ENCODE measurements at places on chromosomes 4 and X.

DNA sequence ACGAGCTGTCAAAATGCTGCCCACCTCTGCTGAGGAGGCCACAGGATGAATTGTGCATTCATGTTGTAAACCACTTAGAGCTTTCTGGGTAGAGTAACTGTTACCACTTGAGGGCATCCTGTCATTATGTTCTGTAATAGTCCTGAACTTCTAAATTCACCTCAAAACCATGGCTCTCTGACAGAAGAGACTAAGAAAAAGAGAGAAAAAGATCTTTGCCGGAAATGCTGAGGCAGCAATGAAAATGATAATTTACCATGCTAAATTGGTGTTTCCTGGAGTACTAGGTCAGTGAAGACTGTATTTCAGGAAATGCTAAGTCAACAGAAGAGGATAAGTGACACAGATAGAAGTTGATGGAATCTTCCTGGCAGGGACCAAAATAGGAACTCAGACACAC, 942.3 kb upstream of the SLIT2 start:
- DNase-seq: no peak

- peak; percentile 45 for DNase-seq
These were observed 12.4 kb downstream of the GPAT3 start for GRCh38 chr4:83548151-83548905.

DNA sequence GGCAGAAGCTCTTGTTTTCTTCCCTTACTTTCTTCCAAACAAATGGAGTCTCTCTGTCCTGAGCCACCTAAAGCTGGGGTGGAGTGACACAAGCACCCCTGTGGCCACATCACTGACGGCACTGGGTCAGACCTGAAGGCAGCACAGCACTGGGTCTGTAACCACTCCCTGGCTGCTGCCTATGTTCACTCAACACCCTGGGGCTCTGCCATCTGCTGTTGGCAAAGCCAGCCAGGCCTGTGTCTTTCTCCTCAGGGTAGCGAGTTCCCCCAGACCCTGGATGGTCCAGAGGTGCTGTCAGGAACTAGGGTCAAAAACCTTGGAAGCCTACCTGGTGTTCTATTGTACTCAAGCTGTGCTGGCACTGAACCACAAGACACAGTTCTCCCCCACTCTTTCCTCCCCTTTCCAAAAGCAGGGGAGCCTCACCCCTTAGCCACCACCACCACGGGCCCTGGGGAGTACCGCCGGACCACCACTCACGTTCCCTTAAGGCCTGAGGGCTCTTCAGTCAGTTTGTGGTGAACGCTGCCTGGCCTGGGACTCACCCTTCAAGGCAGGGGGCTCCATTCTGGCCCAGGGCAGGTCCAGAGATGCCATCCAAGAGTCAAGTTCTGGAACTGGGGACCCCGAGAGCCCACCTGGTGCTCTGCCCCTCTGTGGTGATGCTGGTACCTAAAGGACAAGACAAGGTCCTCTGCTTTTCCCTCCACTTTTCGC, 31.5 kb downstream of the TMEM271 start:
- no peak for DNase-seq

DNA sequence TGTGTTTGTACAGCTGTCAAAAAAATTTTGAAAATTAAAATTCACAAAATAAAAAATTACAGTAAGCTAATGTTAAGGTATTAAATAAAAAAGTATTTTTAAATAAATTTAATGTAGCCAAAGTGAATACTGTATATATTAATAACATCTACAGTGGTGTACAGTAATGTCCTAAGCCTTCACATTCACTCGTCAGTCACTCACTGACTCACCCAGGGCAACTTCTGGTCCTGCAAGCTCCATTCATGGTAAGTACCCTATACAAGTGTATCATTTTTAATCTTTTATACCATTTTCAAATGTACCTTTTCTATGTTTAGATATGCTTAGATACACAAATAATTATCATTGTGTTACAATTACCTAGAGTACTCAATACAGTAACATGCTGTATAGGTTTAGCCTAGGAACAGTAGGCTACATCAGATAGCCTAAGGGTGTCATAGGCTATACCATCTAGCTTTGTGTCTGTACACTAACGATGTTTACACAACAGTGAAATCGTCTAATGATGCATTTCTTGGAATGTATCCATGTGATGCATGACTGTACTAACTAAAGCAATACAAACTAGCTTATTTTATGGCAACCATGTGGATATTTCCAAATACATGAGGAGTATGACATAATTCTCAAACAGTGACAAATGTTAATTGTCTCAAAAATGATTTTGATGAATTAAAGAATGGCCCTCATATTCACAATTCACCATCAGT, 13.7 kb downstream of the DDX60 start:
- DNase-seq: no peak

GRCh38 chr4:21628916-21629610, 319.5 kb downstream of the KCNIP4 start:
- DNase-seq: no peak

DNA sequence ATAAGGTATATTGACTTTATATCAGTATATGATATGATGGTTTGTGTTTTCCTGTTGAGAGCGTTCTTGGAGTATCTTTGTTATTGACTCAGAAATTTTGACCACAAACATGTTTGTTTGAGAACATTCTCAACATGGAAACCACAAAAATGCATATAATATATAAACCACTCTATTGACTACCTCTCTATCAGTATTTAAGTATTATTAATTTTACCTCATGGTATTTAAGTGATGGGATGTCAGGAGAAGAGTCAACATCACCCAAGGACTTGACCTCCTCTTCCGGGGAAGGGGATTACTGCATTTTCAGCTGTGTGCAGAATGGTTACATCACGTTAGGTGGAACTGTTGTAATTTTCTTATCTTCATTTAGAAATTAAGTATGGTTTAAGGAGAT, 54.3 kb upstream of the PUDP start:
- DNase-seq: no peak

Data from activated T-helper 1 cell treated with Interleukin-2 at 50 U/mL for 16 hours (primary cell).